Motor neuron (in vitro differentiated cells): ENCODE measurements at places on chromosomes 11 and 22. TPM values are rescaled to one million over a fixed set of nuclear protein-coding genes. Genes with fewer than 3 reads are reported as not detected.
A peak's percentile ranks its signal among the peaks of the same experiment; 100 is the strongest.

DNA sequence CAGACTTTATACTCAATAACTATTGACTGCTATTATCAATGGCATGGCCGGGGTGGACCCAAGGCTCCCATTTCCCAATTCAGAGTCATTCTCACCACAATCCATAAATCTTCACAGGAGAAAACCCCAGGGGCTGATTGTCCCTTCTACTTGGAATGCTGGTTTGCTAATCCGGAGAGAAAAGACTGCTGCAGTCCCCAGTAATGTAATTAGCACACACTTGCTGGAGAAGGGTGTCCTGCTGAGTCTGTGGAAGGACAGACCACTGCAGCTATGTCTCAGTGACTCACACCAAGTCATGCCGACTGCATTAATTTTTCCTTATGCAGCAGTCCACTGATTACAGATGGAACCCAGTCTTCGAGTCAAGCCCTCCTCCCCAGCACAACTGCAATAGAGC is 5.9 kb upstream of the ETS1 start:
- peak; percentile 79 for ATAC-seq

- no peak for ATAC-seq
Measured at GRCh38 chr22:50282361-50283155, 12.4 kb upstream of the MAPK11 start.

- peak; percentile 68 for ATAC-seq
Measured at GRCh38 chr11:9091044-9091922, at the start of gene SCUBE2. Gene SCUBE2 (minus strand): TSS chr11:9091599. CDS start chr11:9091528, 71 bp downstream.

- ATAC-seq: no peak
Measured at GRCh38 chr11:23310276-23310675, 450.0 kb upstream of the CCDC179 start.

- ATAC-seq: no peak
Measured at GRCh38 chr11:65592858-65593517, 2.6 kb downstream of the KCNK7 start.

DNA sequence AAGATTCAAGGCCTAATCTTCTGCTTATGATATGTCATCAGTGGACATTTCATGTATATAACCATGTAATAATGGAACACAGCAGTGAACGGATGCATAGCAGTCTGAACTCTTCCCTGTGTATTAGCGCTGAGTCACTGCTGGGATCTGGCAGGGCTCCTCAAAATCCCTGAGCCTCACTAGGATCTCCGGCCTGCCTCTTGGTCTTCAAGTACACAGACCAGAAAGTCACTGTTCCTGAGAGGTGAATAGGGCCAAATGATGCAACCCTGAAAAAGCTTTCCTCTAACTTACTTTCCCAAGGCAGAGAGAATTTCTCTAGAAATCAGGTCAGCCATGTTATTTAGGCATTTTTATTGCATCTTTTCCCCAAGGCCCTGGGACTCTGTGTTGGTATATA is 35.0 kb downstream of the POU2AF1 start:
- ATAC-seq: peak; percentile 54

- ATAC-seq: peak; percentile 73
Measured at GRCh38 chr11:67289226-67289650, at the start of gene ANKRD13D. Gene ANKRD13D (plus strand): TSS chr11:67289303. CDS start chr11:67289461, 158 bp downstream.

DNA sequence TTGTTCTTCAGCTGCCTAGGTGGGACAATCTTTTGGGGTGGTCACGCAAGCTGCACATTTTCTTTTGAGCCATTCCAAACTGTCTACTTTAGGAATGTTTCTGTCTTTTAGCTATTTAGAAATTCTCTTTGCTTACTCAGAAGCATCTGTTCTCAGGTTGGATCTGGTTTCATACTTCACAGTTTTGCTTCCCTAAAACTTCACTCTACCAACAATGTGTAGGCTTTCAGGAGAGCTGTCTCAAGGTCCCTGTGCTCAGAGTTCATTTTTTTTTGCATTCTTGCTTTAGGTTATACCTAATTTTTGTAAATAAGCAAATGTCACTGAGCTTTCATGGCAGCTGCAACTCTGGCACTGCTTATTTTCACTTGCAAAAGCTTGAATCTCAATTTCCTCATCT is 36.7 kb downstream of the CCDC90B start:
- no peak for ATAC-seq

DNA sequence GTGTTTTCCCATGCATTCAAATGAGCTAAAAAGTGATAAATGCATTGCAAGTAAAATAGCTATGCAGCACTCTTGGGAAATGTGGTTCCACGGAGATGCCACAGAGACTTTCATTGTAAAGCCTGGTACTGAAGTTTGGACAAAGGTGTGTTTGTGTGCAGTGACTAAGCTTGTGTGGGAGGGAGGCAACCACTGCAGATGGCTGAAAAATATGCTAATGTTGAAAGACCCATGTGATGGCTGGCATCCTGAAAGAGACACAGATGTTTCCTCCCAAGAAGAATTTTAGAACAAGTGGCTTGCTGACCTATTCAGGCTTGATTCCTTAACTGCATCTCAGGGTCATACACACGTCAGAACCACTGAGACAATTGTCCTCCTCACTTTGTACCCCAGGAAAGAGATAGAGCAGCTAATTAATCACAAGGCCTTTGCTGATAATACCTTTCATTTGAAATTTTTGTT is 73.8 kb downstream of the FAM76B start:
- peak; percentile 38 for ATAC-seq

- no peak for ATAC-seq
Measured at GRCh38 chr22:22867996-22868715, 19.5 kb upstream of the IGLL5 start.

DNA sequence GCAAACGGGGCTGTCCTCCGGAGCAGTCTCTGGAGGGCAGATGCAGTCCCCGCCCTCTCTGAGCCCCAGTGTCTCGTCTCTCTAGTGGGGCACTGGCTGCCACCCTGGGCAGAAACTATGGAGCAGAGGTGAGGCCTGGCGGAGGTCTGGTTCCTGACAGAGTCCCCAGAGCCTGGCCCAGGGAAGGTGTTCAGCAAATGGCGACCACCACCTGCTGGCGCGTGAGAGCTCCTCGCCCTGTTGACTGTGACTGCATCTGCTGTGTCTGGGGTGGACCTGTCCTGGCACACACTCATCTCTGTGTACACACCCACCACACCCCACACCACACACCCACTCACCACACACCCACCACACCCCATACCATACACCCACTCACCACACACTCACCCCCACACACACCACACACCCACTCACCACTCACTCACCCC is 18.3 kb upstream of the TTLL12 start:
- ATAC-seq: no peak

- no peak for ATAC-seq
Measured at GRCh38 chr11:62499944-62500649, 46.5 kb downstream of the AHNAK start.

DNA sequence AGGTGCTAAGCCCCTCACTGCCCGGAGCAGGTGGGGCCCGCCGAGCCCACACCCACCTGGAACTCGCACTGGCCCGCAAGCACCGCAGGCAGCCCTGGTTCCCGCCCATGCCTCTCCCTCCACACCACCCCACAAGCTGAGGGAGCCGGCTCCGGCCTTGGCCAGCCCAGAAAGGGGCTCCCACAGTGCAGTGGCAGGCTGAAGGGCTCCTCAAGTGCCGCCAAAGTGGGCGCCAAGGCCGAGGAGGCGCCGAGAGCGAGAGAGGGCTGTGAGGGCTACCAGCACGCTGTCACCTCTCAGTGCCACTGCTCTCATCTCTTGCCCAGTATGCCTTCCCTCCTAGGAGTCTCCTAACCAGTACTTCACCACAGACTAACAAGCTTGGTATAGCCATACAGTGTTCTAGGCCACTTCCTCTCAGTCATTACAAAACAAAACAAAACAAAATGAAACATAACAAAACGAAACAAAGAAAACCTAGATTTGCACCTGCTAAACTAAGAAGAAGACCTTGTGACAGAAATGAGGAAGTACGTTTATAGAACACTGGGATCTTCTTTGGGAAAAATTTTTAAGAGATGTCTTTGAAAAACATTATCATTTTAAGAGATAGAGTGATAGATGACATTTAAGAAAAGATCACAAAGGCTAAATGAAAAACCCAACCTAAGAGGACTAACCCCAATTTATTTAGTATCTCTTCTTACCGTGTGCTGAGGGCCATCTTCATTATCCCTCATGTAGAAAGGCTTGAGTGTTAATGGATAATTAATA is 47.7 kb upstream of the GAB2 start:
- ATAC-seq: no peak

GRCh38 chr11:10751581-10751940 is 515 bp downstream of the CTR9 start:
- ATAC-seq: peak; percentile 7

DNA sequence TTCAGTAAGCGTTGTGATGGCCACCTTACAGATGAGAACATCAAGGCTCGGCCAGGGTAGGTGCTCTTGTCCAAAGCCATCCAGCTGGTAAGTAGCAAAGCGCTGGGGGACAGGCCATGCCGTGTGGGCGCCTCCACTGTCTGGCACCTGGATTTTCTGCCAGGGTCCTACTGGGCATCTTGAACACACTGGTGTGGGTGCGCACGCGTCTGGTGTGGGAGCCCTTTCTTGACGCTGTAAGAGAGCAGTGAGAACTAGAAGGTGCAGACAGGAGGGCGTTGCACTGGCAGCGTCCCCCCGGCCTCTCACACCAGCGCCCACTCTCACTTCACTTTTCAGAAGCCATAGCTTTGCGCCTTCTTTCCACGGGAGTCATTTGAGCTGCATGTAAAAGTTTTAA is 296.6 kb downstream of the TBC1D22A start:
- no peak for ATAC-seq

DNA sequence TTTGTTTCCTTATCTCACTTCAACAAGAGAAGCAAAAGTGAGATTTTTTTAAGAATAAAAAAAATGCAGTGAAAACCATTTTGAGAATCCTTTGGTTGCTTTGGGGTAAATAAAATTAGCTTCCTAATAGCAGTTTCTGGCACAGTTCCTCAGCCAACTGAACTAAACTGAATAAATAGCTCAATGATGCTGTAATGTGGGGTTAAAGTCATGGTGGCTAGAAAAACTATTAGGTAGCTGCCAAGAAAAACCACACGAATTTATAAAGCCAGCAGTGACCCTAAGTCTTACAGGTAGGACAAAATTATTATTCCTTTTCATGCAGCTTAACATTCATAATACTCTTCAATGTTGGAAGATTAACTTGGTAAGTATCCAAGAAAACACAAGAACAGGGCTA is 142.4 kb downstream of the APIP start:
- no peak for ATAC-seq

DNA sequence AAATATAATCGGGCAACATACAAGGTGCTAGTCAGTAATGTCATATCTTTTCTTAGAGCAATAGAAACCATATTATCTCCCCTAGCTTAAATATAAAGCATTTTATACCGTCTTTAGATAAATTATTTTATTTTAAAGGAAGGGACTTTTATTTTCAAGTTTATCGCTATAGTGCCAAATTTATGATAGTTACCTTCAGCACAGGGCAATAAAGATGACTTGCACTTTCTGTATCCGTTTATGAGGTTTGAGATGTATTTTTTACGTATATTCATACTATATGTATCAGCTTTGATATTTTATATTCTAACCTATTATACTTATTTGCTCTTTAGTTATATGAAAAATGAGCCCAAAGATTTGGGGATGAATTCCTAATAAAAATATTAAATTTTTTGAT is 61.6 kb upstream of the CARD18 start:
- no peak for ATAC-seq

DNA sequence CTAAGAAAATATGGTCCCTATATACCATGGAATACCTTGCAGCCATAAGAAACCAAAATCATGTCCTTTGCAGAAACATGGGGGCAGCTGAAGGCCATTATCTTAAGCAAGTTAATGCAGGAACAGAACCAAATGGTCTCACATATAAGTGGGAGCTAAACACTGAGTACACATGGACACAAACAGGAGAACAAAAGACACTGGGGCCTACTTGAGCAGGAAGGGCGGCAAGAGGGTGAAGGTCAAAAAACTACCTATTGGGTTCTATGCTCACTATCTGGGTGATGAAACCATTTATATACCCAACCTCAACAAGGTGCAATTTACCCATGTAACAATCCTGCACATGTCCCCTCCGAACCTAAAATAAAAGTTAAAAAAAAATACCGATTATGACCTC is 22.5 kb downstream of the GAS2 start:
- ATAC-seq: no peak

GRCh38 chr11:79564288-79564925 is 123.6 kb upstream of the TENM4 start:
- ATAC-seq: no peak

- no peak for ATAC-seq
Measured at GRCh38 chr22:48940266-48941032, 887.2 kb downstream of the BRD1 start.

DNA sequence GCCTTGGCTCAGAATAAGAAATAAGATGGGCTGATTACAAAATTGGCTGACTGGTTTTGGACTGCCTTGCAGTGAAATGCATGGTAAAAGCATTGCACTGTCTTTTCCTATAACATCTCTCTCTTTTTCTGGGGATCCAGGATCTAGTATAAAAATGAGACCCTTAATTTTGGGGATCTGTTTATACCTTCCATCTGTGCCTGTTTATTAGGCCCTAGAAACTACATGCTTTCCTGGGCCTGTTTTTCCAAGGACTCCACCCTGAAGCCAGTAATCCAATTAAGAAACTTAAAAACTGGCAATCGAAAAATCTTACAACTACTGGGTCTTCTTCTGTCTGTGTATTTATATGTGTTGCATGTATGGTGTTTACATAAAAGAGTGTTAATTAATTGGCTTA is 14.5 kb downstream of the HORMAD2 start:
- ATAC-seq: no peak

DNA sequence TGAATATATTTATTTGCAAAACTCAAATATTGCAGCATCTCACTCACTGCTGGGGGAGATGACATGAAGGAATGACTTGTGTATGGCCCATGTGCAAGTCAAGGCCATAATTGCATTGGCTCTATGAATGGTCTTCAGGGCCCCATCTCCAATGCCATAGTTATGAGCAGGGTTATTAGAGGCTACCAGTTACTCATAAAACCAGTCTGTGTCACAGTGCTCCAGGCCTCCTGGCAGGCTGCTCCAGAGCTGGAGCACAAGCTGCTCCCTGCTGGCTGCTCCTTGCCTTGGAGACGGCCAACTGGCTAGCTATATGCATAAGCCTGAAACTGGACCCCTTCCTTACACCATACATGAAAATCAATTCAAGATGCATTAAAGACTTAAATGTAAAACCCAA is 145.7 kb downstream of the TRPC6 start:
- no peak for ATAC-seq

GRCh38 chr11:1763336-1763795 is 361 bp downstream of the CTSD start:
- peak; percentile 29 for ATAC-seq

AMBRA1 gene
- total RNA-seq: 24.0 and 25.5 TPM in 2 replicates

KRTAP5-9 gene
- total RNA-seq: 0.36 TPM in 1 of 2 replicates, not detected in the other

CRYBB3 gene
- total RNA-seq: not detected in 2 replicates

SMIM35 gene
- total RNA-seq: not detected in 2 replicates

KCNJ4 gene
- total RNA-seq: 0.16 and 0.20 TPM in 2 replicates

APOL1 gene
- 9.8 and 14.5 TPM in 2 replicates for total RNA-seq

KRTAP5-11 gene
- total RNA-seq: 0.25 TPM in 1 of 2 replicates, not detected in the other

GDPD4 gene
- total RNA-seq: 1.7 and 2.2 TPM in 2 replicates

BIRC3 gene
- 0.14 and 0.16 TPM in 2 replicates for total RNA-seq

VPS37C gene
- total RNA-seq: 12.8 and 17.1 TPM in 2 replicates

MS4A15 gene
- total RNA-seq: not detected in 2 replicates

CYP2D6 gene
- 2.7 and 3.5 TPM in 2 replicates for total RNA-seq

OR10D3 gene
- not detected in 2 replicates for total RNA-seq
